ENCODE measurements at places on chromosomes 1 and 21.
A peak's percentile ranks its signal among the peaks of the same experiment; 100 is the strongest.

GRCh38 chr1:97691325-97691724 is 229.5 kb downstream of the DPYD start:
- DNase-seq: no peak

- DNase-seq: no peak
These were observed 20.3 kb upstream of the A3GALT2 start for GRCh38 chr1:33341190-33341589.

DNA sequence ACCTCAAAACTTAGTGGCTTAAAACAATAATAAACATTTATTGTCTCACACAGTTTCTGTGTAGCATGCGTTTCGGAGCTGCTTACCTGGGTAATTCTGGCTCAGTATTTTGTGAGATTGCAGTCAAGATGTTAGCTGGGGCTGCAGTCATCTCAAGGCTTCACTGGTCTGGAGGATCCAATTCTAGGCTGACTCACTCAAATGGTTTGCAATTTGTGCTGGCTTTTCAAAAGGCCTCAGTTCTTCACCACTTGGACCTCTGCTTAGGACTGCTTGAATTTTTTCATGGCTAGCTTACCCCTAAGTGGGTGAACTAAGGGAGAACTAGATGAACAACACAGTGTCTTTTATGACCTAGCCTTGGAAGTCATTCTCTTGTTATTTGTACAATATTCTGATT is 21.0 kb downstream of the XPR1 start:
- no peak for DNase-seq

- no peak for DNase-seq
These were observed 88.6 kb upstream of the PKN2 start for GRCh38 chr1:88595355-88596002.

DNA sequence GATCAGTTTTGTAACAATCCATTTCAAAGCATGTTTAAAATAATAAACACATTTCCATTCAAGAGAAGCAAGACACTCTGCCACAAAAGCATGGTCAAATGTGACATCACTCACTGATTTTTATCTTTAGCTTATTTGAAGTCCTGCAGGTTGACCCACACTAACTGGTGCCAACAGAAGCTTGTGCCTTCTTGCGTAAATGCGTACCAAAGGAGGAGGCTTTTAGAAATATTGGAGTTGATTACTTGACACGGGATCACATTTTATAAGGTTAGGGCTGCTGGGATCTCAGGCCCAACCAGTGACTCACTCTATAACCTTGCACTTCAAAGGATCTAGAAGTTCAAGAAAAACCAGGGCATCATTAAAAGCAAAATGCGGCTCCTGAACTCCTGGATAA is 203.6 kb downstream of the PCP4 start:
- DNase-seq: no peak

- DNase-seq: no peak
These were observed 288.6 kb upstream of the USP24 start for GRCh38 chr1:55503663-55504305.

DNA sequence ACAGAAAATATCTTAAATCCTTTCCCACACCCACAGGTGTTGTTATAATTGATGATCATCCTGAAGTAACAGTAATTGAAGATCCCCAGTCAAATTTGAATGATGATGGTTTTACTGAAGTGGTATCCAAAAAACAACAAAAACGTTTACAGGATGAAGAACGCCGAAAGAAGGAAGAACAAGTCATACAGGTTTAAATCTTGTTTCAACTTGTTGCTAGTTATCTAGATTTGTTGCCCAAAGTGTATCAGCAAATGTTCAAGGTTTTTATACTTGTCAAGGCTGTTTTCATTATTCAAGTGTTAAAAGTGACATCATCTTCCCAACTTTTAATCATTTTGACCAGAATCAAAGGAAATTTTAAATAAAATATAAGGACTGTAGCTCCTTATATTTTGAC is 64.7 kb downstream of the PRRC2C start:
- DNase-seq: no peak

- no peak for DNase-seq
These were observed 403.3 kb downstream of the KCTD3 start for GRCh38 chr1:215970406-215970805.

DNA sequence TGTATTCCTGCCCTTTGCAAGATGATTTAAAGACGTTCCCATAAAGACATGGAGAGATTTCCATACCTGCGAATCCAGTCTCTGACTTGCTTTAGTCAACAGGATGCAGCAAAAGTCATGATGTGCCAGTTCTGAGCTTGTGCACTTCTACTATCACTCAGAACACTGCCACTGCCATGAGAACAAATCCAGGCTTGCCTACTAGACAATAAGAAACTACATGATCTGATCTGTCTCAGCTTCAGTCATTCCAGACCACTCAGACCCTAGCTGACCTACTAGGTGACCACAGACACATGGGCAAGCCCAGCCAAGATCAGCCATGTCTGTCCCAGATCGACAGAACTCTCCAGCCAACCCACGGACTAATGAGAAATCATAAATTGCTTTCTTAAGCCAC is 219.2 kb downstream of the RRAGC start:
- no peak for DNase-seq

DNA sequence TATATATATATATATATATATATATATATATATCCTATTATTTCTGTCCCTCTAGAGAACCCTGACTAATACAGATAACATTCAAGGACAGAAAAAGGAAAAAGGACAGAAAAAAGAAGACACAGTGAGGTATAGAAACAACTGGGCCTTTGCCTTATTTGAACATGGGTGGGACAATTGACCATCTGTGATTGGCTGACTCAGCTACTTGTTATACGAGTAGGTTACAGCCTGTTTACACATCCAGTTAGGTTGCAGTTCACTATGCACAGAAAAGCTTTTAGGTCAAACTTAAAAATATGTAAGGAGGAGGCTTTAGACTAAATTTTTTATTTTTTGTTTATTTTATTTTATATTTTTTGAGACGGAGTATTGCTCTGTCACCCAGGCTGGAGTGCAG is 39.8 kb upstream of the RGS8 start:
- DNase-seq: no peak

- no peak for DNase-seq
These were observed 145.3 kb downstream of the SETD4 start for GRCh38 chr21:35915030-35915429.

DNA sequence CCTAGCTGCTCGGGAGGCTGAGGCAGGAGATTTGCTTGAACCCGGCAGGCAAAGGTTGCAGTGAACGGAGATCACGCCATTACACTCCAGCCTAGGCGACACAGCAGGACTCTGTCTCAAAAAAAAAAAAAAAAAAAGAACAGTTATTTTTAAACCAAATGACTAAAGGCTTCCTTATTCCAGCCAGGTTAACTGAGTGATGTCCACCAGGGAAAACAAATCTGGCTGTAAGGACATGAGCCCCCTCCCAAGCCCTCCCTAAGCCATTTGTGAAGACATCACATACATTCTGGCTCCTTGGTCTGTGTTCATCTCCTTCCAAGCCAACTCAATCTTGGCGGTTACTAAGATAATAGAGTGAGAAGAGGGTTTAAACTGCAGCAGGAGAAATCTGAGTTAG is 8.2 kb downstream of the TMCC2 start:
- no peak for DNase-seq

GRCh38 chr1:86645851-86646250 is 58.5 kb upstream of the SH3GLB1 start:
- no peak for DNase-seq

DNA sequence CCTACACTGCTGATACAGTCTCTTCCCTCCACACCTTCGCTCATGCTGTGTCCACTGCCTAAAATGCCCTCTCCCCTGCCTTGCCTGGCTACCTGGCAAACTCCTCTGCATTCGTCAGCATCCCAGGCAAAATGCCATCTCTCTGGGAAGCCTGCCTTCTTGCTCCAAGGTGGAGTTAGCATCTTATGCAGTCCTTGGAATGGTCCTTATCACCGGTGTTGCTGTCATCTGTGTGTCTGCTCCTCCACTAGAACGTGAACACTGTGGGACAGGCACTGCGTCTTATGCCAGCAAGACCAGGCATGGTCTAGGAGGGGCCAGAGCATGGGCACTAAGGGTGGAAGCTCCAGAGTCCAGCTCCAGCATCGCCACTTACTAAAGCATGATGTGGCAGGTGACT is 211.8 kb downstream of the MATN1 start:
- no peak for DNase-seq

- no peak for DNase-seq
These were observed 61.7 kb downstream of the XCL2 start for GRCh38 chr1:168482106-168482505.

DNA sequence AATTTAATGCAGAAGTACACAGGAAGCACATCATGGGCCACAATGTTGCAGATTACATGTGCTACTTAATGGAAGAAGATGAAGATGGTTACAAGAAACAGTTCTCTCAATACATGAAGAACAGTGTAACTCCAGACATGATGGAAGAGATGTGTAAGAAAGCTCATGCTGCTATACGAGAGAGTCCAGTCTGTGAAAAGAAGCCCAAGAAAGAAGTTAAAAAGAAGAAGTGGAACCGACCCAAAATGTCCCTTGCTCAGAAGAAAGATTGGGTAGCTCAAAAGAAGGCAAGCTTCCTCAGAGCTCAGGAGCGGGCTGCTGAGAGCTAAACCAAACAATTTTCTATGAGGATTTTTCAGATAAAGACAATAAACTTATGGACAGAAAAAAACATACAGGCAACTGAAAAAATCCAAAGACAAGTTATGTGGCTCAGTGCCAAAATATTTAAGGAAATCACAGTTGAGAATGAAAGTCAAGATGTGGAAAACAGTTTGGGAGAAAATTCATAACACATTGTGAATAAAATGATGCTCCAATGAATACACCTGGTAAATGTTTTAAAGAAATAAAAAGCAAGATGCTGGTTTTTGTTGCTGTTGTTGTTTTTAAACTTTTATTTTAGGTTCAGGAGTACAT is 2.8 kb upstream of the ZNF644 start:
- no peak for DNase-seq

DNA sequence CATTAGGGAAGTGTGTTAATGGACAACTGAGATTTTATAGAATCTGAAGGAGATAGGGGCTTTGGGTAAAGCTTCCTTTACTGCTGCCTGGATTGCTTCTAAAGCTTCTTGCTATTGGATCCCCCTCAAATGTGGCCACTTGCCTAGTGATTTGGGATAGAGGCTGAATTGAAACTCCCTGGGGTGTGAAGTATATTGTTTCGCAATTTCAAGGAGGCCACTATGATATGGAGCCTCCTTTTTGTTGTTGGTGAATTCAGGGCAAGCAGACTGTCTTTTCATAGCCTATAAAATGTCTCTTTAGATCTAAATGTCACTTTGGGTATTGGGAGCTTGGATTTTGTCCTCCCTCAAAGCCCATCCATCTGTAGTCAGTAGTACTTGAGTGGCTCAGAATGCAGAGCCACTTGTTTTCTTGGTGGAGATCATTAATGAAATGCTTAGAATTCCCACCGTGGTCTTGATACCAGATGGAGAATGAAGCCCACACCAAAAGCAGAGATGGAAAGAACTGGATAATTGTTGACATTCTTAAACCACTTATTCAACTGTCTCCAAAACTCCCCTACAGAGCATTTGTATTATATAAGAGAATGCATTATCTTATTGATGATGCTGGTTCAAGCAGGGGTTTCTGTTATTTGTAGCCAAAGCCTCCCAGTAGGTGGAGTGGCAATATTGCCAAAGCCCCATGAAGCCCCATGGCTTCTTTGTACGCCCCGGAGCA is 144.3 kb upstream of the KCNE2 start:
- DNase-seq: no peak

DNA sequence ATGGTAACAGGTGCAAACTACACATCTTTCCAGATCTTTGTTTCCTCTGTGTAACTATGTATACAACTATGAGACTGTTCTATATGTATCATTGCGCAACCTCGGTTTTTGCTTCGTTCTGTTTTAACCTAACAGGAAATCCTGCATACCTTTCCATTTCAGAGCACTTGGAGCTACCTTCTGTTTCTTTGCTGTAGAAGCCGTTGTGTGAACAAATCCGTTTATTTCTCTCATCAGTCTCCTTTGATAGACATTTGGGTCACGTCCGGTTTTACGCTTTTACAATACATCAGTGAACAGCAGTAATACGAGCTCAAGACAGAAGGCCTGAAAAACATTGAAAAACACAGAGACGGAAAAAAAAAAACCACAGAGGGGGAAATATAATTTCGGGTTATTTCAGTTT is 10.5 kb downstream of the ATP5IF1 start:
- peak; percentile 89 for DNase-seq

DNA sequence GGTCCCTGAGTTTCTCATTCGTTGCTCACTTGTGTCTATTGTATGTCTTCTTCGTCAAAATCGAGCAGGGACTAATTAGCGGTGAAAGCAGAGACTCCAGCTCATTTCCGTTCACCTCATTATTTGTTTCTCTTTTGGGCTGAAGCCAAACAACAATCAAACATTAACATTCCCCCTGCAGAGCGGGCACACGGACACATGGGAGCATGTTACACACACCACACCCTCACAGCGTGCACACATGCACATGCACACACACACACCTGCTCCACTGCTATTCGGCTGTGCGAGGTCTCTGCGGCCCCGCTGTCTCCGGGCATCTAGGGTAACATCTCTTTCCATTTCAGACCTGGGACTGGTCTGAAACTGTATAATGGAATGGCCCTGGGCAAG is 58.5 kb upstream of the LRRC8D start:
- no peak for DNase-seq

DNA sequence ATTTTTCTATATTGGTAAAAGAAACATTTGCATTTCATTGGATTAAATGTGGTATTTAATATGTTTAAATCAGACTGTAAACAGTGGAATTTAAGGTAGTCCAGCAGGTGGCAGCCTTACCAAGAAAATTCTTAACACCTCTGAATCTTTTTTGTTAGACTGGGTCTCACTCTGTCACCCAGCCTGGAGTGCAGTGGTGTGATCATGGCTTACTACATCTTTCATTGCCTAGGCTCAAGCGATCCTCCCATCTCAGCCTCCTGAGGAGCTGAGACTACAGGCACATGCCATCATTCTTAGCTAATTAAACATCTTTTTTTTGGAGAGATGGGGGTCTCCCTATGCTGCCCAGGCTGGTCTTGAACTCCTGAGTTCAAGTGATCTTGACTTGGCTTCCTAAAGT is 98.8 kb downstream of the RABGAP1L start:
- DNase-seq: peak; percentile 39

- DNase-seq: no peak
These were observed 20.2 kb downstream of the LDLRAP1 start for GRCh38 chr1:25563330-25564215.

DNA sequence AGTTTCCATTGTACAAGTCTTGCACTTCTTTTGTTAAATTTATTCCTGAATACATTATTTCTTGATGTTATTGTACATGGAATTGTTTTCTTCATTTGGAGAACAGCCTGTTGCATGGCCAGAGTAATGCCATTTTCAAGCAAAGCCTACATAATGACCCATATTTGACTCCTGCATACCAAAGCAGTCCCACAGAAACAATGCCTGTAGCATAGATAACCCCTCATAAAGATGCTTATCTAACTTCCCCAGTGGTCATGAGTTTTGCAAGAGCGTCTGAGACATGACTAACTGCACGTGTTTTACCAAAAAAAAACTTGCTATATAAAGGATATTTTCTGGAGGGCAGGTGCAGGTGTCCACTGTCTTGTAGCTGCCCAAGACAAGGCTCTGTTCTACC is 30.3 kb upstream of the RLF start:
- no peak for DNase-seq

Measured in CD4-positive, alpha-beta T cell treated with Interleukin-4 for 1 hour (primary cell).